ENCODE measurements at places on chromosomes 12 and 14.

GRCh38 chr12:128068211-128068610 lies 198.8 kb upstream of the TMEM132C start:
- no peak for DNase-seq

DNA sequence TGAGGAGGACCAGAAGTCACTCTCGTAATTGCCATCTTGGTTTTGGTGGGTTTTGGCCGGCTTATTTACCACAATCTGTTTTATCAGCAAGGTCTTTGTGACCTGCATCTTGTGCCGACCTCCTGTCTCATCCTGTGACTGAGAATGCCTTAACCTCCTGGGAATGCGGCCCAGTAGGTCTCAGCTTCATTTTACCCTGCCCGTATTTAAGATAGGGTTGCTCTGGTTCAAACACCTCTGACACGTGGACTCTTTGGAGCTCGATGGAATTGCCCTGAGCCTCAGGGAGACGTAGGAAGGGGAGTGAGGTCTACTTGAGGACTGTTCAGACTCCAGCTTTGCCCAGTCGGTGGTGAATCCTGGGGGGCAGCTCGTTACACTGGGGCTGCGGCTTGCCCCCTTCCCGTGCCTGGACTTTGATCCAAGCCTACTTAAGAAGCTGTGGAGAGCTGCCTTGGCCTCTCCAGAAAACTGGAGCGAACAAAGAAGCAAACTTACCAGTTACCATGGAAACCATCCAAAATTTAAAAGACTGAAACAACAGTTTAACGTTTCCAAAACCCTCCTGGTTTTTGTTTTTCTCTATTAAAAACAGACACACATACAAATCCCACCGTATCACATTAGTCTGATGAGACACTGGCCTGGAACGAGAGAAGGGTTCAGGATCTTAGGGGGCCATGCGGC lies 28.0 kb downstream of the CALM1 start:
- DNase-seq = no peak

- DNase-seq = no peak
These were observed 16.7 kb downstream of the P2RX2 start for GRCh38 chr12:132635076-132635955.

- no peak for DNase-seq
These were observed 20.5 kb upstream of the ZFP36L1 start for GRCh38 chr14:68813318-68813838.

DNA sequence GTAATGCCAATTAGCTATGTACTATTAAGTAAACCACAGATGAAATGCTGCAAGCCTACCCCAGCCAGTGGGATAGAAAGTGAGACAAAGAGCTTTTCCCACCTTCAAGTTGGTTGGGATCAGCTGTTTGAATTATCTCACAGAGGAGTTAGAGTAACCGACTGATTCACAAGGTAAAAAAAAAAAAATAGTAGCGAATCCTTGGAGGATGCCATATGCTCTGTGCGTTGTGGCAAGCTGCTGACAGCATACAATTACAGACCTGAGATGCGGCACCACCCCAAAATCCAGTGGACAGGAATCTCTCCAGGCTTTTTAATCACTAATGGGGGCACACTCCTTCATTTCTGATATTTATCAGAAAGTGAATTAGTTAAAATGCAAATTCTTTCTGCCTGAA lies 157.0 kb upstream of the RMST start:
- DNase-seq = no peak

DNA sequence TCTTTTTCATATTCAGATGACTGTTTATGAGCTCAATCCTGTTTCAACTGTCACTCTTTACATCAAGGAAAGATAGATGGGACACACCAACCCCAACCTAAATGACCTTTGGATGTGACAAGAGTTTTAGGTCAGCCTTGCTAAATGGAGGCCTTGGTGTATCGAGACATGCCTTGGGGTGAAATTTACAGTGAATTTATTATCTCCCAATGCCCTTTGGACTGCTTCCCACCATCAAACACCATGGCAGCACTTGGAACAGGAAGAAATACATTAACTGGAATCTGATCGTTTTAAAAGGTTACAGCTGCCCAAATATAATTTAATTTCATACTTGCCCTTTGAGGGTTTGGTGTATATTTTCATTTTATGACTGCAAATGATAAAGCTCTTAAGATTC lies 327.6 kb downstream of the SOX5 start:
- DNase-seq = no peak

- DNase-seq = peak; percentile 62
These were observed 95.0 kb downstream of the RFLNA start for GRCh38 chr12:124389725-124390441.

DNA sequence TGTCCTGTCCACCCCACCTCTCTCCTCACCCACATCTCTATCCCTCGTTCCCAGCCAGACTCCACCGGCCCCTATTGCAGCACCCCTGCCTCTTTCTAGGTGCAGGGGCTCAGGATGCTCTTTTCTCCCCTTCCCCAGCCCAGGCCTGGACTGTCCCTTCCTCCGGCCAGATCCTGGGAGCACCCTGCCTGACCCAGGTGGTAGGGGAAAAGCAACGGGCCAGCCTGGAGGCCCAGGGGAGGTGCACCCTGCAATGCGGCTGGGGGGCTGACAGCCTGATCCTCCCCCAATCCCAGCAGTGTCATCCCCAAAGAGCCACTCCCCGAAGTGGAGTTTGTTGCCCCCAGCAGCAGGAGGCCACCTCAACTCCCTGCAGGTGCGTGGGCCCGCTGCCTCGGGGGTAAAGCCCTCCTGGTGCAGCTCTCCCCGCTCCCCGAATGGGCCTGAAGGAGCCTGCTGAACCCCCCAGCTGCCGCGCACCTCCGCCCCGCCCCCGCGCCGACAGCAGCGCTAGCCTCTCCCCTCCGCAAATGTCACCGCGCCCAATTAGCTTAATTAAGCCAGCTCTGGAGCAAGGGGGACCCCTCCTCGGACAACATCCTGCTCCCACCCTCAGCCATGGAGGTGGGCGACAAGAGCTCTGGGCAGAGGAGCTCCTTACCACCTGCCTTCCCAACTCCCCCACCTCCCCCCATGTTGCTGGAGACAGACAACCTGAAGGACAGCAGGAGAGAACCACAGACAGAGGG lies 4.7 kb downstream of the NXPH4 start:
- DNase-seq = no peak

DNA sequence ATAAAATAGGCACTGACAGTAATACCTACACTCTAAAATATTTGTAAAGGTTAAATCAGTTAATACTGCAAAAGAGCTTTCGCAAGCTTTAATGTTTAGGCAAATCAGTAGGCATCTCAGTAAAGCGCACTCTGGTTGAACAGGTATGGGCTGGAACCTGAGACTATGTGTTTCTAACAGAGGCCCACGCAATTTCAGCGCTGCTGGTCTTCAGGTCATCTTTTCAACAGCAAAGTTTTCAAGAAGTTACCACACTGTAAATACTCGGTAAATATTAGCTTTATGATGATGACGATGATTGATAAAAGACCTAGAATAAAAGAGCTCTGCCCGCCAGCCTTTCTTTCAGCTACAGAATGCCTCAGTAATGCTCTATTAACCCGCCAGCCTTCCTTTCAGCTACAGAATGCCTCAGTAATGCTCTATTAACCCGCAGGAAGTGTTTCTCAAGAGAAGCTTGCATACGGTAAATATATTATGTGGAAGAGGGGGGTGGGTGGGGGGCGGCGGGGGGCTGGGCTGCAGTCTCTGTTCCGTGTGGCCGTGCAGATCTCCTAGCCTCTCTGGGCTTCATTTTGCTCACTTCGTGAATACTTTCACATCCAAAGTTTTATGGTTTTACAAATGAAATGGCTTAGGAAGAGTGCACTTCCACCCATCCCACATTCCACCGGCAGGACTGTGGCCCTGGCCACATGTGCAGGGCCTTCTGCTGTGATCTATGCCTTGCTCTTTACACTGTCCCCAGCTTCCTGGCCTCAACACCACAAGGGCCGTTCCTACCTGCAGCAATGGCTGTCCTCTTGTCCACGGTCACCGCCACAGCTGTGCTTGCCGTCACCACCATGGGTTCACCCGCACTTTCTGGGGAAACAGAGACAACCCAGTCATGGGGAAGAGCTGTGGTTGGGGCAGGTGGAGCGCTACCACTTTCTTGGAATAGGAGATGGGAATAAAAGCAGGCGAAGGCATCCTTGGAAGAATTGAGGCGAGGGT lies 19.9 kb downstream of the LRTM2 start:
- no peak for DNase-seq

DNA sequence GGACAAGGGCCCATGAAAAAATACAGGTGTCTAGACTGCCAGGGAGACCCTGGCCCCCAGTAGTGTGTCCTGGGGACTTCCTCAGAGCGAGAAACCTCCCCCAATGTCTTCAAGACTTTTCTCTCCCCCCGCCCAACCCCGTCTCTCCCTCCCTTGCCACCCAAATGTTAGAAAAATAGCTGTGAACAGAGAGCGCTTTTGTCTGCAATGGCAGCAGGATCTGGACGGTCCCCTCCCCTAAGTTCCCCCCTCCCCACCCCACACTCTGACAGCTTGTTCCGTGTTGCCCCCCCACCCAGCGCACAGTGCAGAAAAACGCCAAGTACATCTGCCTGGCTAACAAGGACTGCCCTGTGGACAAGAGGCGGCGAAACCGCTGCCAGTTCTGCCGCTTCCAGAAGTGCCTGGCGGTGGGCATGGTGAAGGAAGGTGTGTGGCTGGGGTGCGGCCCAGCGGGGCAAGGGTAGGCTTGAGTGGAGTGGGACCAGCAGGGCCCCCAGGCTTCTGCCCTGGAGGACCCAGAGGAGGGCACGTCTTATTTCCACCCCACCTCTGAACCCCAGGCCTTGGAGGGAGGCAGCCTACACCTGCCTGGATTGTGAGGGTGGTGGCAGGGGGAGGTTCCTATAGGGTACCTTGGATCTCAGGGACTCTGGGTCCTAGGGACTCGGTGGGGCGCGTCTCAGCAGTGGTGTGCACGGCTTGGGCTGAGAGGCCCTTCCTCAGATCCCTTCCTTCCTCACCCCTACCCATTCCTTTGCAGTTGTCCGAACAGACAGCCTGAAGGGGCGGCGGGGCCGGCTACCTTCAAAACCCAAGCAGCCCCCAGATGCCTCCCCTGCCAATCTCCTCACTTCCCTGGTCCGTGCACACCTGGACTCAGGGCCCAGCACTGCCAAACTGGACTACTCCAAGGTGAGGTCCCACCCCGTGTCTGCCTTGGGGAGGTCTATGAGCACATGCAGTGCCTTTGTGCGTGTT lies 4.8 kb downstream of the NR4A1 start:
- DNase-seq = peak; percentile 63

DNA sequence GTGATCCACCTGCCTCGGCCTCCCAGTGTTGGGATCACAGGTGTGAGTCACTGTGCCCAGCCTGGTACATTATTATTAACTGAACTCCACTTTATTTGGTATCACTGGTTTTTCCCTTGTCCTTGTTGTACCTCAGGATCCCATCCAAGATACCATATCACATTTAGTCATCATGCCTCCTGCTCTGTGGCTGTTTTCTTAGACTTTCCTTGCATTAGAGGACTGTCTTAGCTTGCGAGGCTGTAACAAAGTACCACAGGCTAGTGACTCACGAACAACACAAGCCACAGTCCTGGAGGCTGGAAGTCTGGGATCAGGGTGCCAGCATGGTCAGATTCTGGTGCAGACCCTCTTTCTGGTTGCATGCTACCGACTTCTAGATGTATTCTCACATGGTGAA lies 12.2 kb downstream of the KLC1 start:
- DNase-seq = no peak

GRCh38 chr12:65565601-65566560 lies 258.4 kb upstream of the HMGA2 start:
- peak; percentile 17 for DNase-seq

DNA sequence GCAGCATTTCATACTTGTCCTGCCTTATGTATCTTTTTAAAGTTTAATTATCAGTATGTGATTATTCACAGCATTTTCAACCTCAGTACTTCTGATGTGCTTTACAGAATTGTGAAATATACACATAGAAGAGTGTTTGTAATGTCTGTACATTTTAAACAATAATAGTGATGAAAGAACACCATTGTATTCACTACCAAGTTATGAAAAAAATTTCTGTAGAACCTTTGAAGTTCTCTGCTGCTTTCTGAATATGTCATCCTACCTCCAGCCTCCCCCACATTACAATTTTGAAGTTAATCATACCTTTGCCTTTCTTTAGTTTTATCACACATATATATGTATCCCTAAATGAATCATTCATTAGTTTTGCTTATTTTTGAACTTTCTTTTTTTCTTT lies 24.8 kb downstream of the FRMD6 start:
- DNase-seq = no peak

DNA sequence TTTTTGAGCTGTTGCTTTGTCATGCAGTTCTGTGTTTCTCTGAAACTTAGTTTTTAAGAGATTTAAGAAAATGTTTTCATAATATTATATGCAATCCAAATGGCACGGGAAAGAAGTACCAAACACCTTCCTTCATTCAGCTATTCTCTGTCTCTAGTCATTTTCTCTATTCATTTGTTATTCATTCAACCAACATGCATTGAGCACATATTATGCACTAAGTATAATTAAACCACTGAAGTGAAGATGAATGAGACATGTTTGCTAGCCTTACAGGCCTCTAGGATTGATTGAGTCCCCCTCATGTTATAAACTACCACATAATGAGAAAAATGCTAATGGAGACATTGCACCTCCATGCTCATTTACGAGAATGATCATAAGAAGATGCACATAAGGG lies 45.7 kb upstream of the CCDC91 start:
- no peak for DNase-seq

GRCh38 chr12:6469609-6470374 lies 685 bp downstream of the VAMP1 start:
- no peak for DNase-seq

GRCh38 chr12:8886502-8887284 lies 27.6 kb upstream of the PHC1 start:
- DNase-seq = no peak

GRCh38 chr12:33649992-33650391 lies 210.4 kb upstream of the SYT10 start:
- no peak for DNase-seq

DNA sequence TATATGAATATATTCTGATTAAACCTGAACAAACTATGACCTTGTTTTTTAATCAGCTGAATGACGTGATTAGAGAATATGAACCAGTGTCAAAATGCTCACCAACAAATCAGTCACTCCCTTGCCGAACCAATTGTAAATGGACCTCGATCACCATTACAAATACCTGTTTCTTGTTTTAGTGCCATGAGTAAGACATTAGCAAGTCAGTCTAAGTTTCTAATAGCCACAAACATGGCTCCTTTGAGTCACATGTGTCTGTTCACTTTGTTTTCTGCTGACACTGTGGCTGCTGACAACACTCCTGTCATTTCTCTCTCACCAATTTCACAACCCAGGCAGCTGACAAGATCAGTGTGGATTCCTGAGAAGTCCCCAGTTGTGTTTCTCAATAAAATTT lies 286.2 kb upstream of the MDGA2 start:
- no peak for DNase-seq

Measured in A549 (cell line).